ENCODE measurements at places on chromosomes 13 and 19.

DNA sequence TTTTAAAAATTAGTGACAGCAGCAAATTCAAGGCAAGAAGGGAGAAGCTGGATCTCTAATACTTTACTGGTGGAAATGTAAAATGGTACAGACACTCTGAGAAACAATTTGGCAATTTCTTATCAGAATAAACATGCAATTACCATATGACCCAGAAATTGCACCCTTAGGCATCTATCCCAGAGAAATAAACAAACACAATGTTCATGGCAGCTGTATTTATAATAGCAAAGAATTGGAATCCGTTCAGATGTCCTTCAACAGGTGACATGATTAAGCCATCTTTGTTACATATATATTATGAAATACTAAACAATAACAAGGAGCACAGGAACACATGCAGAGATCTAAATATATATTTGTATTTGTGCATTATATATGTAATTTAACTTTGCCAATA lies 756.5 kb downstream of the SLITRK1 start:
- H3K36me3 ChIP-seq: no peaks in the 10 kb centered on the region
- H3K4me3 ChIP-seq: no peak overlapping the region
- DNase-seq: no peak

GRCh38 chr19:51944798-51945552 lies 17.7 kb downstream of the ZNF613 start:
- no peaks in the 10 kb centered on the region for H3K4me1 ChIP-seq
- H3K4me3 ChIP-seq: no peak overlapping the region
- DNase-seq: no peak
- no peak overlapping the region for H3K27ac ChIP-seq
- no peaks in the 10 kb centered on the region for H3K27me3 ChIP-seq

DNA sequence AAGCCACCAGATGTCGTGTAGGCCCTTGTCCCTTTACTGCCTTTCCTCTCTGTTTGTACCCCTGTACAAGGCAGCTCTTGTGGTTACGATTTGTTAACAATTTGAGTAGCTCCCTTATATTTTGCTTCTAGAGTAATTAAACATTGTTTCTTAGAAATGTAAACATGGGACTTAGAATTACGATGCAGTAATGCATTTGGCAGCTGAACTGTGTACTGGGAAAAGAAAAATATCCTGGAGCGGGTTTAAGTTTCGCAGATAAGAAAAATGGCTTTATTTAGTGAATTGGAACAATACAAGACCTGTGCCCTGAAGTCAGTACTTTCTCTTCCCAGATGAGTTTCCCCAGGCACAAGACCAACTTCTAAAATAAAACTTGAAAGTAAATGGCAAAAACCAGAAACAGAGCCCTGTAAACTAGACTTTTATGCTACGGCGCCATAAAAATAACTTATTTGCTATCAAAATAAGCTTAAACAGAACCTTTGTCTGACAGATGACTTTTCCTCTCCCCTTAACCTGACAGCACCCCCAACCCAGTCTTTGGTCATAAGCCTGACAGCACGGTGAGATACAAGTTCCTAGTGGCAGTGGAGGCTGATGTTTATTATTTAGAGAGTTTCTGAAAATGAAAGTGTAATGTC lies 63.0 kb downstream of the LRCH1 start:
- H3K27ac ChIP-seq: peak overlapping the region; percentile 95
- DNase-seq: no peak
- H3K27me3 ChIP-seq: no peaks in the 10 kb centered on the region
- H3K4me3 ChIP-seq: peak overlapping the region; percentile 19
- no peaks in the 10 kb centered on the region for H3K36me3 ChIP-seq

GRCh38 chr13:29472332-29472961 lies 123.0 kb downstream of the SLC7A1 start:
- DNase-seq: no peak
- no peak overlapping the region for H3K27ac ChIP-seq
- no peaks in the 10 kb centered on the region for H3K36me3 ChIP-seq
- no peak overlapping the region for H3K4me3 ChIP-seq
- peaks cover 9% of the 10 kb centered on the region for H3K27me3 ChIP-seq

GRCh38 chr13:34152996-34153395 lies 335.0 kb downstream of the RFC3 start:
- peaks cover 53% of the 10 kb centered on the region for H3K4me1 ChIP-seq
- no peak for DNase-seq
- no peaks in the 10 kb centered on the region for H3K36me3 ChIP-seq
- H3K27me3 ChIP-seq: no peaks in the 10 kb centered on the region
- H3K4me3 ChIP-seq: no peak overlapping the region

DNA sequence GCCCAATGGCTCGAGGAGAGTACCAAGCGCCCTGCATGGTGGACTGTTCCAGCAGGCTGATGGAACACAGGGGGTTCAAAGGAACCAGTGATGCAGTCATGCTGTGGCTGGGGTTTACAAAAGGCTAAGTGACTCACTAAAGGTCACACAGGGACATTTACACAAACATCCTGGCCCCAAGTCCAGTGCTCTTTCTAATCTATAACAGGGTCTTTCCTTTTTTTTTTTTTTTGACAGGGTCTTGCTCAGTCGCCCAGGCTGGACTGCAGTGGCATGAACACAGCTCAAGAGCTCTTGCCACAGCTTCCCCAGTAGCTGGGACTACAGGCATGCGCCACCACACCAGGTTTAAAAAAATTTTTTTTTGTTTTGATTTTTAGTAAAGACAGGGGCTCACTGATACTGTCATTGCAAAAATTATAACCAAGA lies 2.8 kb upstream of the SLC25A15 start:
- no peaks in the 10 kb centered on the region for H3K36me3 ChIP-seq
- no peaks in the 10 kb centered on the region for H3K27me3 ChIP-seq
- no peak overlapping the region for H3K4me3 ChIP-seq
- H3K27ac ChIP-seq: no peak overlapping the region
- no peak for DNase-seq

DNA sequence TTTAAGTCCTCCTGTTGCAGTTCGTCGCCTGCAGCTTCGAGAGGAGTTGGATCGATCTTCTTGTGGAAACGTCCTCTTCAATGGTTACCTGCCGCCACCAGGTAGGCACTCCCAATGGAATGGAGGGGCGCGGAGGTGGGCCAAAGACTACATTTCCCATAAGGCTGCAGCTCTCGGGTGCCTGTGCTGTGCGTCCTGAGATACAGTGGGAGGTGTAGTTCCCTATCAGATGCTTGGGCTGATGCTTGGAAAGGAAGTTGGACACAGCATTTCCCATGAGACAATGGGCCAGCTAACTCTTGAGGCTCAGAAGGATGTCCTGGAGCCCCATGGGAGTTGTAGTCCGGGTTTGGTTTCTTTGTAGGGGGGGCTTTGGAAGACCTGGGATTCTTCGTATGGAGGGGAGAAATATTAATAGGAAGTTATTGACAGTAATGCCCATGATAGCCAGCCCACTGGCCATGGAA lies 1.8 kb downstream of the SHKBP1 start:
- DNase-seq: no peak
- peaks cover 14% of the 10 kb centered on the region for H3K36me3 ChIP-seq
- H3K27ac ChIP-seq: no peak overlapping the region

DNA sequence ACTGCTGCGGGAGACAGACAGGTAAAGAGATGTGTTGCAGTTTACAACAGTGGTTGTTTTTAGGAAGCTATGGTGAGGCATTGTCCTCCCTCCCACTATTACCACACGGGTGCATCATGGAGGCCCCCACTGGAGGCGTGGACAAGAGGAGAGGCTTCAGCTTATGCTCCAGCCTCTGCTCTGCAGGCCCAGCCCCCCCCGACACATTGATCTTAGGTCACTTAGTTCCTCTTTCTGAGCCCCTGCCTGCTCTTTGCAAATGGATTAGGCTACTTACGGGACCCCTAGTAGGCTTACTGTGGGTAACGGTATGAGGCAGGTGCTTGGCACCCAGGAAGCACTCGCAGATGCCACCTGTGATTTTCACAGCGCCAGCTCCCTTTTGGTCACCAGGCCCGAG lies 123.9 kb downstream of the SLC7A1 start:
- DNase-seq: no peak
- no peak overlapping the region for H3K4me3 ChIP-seq
- no peak overlapping the region for H3K27ac ChIP-seq
- H3K27me3 ChIP-seq: peaks cover 2% of the 10 kb centered on the region
- peaks cover 7% of the 10 kb centered on the region for H3K4me1 ChIP-seq

Data from mesothelial cell of epicardium (in vitro differentiated cells).